ENCODE measurements at places on chromosomes 2 and 18. TPM values are rescaled to one million over a fixed set of nuclear protein-coding genes. Genes with fewer than 3 reads are reported as not detected.

Gene ASB18
- total RNA-seq: not detected

Gene FOXI3
- total RNA-seq: not detected

Gene SULT1C2
- not detected for total RNA-seq

Gene HOXD4
- total RNA-seq: 13.7 TPM

Gene SIX2
- total RNA-seq: 0.32 TPM

Gene ABCB11
- 0.44 TPM for total RNA-seq

Gene CCDC150
- 18.1 TPM for total RNA-seq

Gene ST8SIA5
- total RNA-seq: 0.62 TPM

Gene ORC2
- 34.0 TPM for total RNA-seq

- DNase-seq: no peak
These were observed 42.0 kb upstream of the CCDC150 start for GRCh38 chr2:196597531-196597930.

DNA sequence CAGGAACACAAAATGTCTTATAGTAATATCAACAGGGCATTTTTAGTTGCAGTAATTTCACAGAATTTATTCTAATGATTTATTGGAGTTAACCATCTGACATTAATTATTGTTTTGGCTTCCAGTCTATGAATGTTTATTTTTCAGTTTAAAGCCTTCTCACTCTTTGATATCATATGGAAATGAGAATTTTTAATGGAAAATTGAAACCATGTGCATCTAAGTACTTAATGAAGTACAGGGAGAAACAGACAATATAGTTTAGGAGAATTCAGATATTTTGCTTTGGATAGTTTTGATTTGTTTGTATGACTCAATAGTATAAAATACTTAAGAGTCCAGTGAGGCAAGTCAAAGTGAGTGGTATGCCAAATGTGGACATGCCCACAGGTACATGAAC, 126.1 kb downstream of the OLA1 start:
- DNase-seq: no peak

GRCh38 chr2:134411279-134411827, 157.5 kb downstream of the MGAT5 start:
- no peak for DNase-seq

DNA sequence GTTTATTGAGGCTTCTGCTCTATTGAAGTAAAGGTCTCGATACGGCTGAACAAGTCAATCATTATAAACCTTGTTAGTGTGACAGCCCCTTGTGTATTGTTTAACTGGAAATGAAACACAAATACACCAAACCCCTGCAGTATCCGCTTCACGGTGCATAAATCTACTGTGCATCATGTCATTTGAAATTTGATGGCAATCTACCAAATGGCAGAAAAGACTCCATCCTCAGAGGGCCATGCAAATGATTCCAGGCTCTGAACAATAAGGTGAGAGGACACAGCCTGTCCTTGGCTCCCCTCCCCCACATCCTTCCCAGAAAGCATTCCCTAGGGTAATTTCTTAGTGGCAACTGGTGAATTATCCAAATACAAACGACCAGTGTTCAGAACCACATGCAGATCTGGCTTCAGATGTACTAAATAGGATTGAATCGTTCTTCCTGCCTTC, 80.6 kb downstream of the ADCYAP1 start:
- no peak for DNase-seq

DNA sequence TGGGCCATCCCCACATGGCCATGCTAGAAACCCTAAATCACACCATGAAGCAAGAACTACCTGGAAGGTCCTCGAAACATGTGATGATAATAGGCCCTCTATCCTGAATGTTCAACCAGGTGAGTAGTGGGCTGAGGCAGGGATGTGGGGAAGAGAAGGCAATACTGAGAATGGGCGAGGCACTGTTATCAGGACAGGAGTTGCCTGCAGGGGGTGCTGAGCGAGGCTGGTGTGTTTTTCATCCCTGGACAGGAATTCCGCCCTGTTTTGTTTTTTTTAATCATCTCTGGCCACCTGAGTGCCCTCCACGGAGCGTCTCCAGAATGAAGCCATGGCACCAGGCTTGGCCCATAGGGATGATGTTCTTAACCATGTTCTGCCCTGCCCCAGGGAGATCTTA, 103.0 kb upstream of the SOX11 start:
- DNase-seq: no peak

GRCh38 chr18:57576316-57576715, 10.2 kb downstream of the FECH start:
- no peak for DNase-seq

DNA sequence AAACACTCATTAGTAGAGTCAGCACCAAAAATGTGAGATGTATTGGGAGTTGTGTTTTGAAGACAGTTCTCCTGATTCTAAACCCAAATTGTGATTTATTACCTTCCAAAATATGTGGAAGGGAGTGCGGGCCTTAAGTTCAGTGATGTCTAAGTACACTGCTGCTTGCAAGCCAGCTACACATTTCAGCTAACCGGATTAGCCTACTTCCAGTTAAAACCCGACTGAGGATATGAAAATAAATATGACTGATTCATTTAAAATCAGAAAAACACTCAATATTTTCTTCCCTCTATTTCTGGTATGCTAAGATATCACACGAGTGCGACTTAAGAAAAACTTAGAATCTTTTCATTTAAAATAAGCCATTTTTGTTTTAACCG, 907 bp downstream of the FHL2 start:
- DNase-seq: peak; percentile 33

DNA sequence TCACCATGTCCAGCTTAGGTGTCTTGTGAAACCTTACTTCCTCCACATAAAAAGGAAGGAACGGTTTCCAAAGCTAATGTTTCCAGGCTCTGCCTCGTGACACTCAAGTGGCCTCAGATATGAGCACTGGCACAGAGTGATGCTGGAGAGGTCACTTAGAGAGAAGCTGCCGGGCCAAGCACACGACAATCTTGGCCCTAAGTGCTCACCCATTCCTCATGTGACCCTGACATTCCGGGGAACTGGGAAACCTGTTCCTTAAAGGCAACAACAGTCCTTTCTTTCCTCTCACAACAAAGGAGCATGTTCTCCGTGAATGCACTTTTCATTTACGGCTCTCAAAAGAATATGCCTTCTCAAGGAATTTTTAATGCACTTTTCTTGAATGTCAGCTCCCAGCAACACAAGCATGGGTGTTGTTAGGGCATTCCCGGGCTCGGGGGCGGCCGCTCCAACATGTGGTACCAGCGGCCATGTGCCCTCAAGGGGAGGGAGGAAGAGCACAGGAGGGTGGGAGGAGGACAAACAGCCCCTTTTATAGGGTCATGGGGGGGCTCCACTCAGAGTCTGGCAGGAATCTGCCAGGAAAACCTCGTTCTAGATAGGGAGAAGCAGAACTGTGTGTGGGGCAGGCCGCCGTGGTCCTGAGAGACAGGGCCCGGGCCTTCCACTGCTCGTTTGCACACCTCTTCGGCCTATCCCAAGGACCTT, 118.6 kb downstream of the MBP start:
- no peak for DNase-seq

GRCh38 chr18:40980171-40980570, 974.9 kb upstream of the PIK3C3 start:
- DNase-seq: no peak

DNA sequence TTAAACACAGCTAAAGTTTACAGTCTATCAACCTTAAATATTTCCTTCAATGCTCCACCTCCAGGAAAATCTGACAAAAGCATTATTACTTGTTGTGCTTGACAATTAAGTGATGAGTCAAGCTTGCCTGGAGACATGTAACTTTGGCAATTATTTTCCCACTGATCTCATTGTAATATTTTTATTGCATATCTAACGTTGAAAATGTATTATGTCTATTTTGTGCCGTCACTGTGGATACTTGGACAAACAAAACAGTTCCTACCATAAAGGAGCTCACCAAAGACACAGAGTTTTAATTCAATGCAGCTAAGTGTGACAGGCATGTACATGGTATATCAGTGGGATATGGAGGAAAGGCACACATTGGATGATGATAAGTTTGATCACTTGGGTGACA, 24.7 kb downstream of the RNF103 start:
- DNase-seq: peak; percentile 13

GRCh38 chr2:235220331-235220730, 268.5 kb downstream of the SH3BP4 start:
- DNase-seq: no peak

- peak; percentile 58 for DNase-seq
These were observed 1389.4 kb downstream of the SUCLG1 start for GRCh38 chr2:83069724-83070123.

- no peak for DNase-seq
These were observed 25.2 kb downstream of the MYCN start for GRCh38 chr2:15965564-15966019.

DNA sequence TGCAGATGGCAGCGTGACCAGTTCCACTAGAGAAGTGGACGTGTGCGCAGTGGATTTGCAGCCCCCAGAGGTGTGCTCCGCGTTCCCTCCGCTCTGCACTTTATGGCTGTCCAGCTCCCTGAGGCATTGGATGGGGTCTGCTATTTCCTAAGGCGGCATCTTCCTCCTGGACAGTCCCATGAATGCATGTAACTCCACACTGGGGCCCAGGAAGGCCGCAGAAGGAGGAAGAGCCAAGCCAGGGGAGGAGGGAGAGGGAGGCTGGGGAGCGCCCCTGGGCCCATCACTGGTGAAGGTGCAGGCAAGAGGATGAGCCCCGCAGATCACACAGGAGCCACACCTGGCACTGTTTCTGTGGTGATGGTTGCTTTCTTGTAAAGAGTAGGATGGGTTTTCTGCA, 99.1 kb downstream of the PTGR3 start:
- DNase-seq: no peak

DNA sequence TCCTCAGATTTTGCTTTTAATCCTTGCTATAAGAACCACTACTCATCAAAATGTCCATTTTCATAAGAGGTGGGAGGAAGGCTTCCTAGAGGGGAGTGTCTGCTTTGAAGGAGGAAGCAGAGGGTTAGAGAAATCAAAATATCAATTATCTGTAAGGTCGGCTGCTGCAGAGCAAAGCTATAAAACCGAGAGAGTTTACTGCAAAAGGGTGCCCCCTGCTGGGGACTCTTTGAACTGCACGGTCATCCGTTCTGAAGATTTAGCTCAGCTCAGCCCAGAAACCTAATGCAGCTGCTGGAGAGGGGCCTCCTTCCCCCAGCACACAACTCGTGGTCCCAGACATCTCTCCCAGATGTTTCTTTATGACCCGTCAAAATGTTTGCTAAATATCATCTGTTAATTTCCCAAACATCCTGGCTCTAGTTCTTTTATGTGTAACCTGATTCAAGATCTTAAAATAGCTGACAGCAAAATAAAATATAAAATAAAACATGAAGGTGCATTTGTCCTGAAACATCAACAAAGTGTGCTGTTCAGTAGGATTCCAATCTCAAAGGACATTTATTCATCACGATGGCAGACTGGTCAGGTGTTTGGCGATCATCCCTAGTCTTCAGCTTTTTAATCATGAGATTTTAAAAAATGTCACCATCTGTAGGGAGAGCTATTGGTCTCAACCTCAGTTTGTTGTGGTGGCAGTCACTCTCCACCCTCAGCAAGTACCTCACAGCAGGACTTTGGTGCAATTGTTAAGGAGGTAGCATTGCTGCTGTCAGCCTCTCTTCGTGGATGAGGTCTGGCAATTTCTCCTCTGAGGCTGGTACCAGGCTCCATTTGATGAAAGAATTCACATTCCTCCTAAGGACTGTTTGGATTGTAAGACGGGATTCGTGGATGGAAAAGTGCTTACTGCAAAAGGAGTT, 185.9 kb downstream of the MTX2 start:
- peak; percentile 87 for DNase-seq

DNA sequence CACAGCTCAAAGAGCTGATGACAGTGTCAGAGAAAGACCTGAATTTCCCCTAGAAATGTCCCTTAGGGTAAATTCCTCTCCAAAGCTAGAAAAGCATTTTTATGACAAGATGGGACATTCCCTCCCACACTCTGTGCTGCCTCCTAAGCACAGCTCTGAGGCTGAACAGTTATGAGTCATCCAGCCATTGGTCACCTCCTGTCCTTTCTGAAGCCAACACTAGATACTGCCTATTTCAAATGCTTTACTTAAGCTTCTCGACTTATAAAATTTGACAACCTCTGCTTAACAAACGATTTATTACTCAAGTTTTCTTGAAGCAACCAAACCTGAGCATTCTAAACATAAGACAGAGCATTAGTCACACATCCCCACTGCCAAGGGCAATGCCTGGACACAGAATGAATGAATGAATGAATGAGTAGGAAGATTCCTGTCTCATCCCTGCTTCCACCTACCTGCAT, 35.4 kb downstream of the B4GALT6 start:
- peak; percentile 42 for DNase-seq

GRCh38 chr2:85422072-85422457, 3.6 kb downstream of the SH2D6 start:
- no peak for DNase-seq

DNA sequence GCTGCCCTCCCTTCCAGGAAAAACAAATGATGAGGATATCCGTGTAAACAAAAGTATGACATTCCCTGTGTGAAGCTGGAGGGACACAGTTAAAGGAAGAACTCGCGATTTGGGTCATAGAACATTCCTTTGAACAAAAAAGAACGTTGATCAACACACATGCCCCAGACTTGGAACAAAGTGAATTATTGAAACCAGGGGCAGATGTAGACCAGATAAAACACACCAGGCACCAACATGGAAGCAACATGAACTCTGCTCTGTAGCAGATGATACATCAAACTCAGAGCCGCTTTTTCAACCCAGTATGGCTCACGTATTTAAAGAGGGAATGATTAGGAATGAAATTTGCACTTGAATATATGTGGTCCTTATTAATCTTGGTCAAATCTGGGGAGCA, 206.5 kb downstream of the TMEM182 start:
- DNase-seq: no peak

DNA sequence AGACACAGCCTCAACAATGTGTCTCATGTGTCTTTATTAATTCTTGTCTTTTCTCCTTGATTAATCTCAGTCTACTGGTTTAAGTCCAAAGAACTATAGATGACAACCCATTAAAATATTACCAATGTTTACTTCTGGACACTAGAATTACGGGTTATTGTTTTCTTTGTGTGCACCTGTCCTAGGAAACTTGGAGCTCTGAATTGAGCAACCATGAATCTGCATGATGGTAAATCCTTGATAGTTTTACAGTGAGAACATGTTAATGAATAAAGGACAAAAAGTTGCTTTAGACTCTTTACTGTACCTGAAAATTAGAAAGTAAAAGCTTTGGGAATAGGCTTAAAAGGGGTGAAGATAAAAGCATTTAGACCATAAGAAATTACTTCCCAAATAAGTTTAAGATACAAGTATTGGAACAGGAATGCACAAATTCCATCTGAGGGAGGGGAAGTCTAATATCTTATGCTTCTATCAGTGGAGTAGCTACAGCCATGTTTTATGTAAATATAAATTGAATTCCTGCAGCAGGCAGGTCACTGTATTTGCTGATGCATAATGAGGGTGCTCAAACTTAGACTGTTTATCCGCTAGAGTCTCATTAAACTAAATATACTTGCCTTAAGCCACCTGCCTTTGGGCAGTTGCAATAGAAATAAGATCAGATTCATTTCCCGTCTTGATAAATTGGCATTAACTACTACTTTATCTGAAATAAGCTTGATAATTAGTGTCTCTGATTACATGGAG, 603.7 kb upstream of the GCFC2 start:
- DNase-seq: no peak

DNA sequence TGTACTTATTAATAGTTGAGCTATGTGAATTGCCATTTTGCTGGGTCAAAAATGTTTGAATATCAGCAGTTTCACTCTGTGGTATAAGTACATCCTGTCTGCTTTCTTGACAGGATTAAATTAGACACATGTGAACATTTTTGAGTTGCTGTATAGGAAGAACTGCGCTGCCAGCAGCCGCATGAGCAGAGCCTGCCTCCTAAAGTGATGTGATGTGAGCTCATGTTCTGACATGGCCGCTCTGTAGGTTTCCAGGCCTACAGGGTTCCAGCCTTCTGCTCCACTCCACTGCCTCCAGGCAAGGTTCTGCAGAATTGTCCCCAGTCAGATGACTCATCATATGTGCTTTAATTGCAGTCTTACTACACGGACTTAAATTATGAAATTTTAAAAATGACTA, 119.7 kb upstream of the NFATC1 start:
- DNase-seq: no peak
